Activated naive CD8-positive, alpha-beta T cell treated with anti-CD3 and anti-CD28 coated beads, Interleukin-2, amount 50 U/mL, for 24 hours (primary cell): ENCODE measurements at places on chromosomes 1 and 21.

- no peaks in the 10 kb centered on the region for H3K27me3 ChIP-seq
- no peak for DNase-seq
- peaks cover 23% of the 10 kb centered on the region for H3K36me3 ChIP-seq
- no peak overlapping the region for H3K27ac ChIP-seq
These were observed 58.8 kb downstream of the UCK2 start for GRCh38 chr1:165886193-165886592.

DNA sequence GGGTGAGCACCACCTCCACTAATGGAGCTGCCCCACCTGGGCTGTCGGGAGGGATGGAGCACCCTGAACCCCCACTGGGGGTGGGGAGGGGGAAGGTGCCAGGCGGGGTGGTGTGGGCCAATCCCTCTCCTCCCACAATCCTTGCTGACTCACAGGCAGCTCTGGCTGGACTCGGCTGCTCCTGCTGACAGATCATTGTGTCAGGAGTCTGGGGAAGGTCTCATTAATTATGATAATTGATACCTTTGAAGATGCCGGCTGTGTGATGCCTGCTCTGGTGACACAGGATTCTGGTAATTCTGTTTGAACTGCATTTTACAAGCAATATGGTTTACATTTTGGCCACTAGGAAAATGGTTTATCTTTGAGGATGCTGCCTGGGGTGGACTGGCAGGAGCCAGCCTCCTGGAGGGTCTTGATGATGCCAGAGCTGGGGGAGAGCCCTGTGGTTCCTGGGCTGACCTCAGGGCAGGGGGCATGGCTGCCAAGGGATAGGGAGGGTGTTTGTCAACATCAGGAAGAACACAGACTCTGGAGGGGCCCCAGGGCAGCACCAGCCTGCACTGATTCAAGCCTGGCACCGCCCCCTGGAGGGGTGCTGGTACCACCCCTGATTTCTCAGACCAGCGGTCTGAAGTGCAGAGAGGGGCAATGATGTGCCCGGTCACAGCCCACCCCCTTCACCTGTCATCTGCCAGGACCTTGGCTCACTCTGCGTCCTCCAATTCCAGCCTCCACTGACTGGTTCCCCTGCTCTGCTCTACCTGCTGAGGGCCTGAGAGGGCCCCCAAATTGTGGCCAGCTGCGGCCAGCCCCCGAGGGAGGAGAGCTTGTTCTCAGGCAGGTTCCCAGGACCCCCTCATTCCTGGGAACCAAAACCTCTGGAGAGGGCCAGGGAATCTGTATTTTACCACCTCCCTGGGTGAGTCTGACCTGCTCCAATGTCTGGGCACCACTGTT, 338.8 kb downstream of the MATN1 start:
- H3K36me3 ChIP-seq, result no peaks in the 10 kb centered on the region
- no peak overlapping the region for H3K4me3 ChIP-seq
- H3K27ac ChIP-seq, result no peak overlapping the region
- H3K27me3 ChIP-seq, result peaks cover 10% of the 10 kb centered on the region

- no peaks in the 10 kb centered on the region for H3K36me3 ChIP-seq
- no peak for DNase-seq
- no peaks in the 10 kb centered on the region for H3K4me1 ChIP-seq
- H3K27ac ChIP-seq, result no peak overlapping the region
- no peaks in the 10 kb centered on the region for H3K27me3 ChIP-seq
- no peak overlapping the region for H3K4me3 ChIP-seq
These were observed 801.3 kb upstream of the ADGRL4 start for GRCh38 chr1:79807816-79808215.

DNA sequence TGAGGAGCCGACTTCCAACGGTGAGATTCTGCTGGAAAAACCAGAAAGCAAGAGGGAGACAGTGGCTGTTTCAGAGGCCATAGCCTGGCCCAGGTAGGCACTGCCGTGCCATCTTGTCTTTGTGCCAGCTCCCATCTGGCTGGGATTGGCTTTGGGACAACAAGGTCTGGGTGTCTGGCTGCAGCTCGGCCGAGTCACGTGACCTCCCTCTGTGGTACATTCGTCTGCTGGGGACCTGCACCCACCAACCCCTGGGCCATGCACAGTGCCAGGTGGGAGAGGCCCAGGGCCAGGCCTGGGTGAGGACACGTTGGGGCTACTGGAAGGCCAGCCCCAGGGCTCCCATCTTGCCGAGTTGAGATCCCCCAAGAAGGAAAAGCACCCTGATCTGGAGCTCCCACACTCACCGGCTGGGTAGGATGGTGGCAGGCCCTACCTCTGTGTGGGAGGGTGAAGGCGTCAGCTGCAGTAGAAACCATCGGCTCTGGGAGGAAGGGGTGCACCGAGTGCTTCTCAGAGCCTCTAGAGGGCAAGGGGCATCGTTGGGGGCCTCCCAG, 25.3 kb upstream of the TTC34 start:
- no peaks in the 10 kb centered on the region for H3K36me3 ChIP-seq
- no peak overlapping the region for H3K27ac ChIP-seq
- DNase-seq, result no peak
- H3K4me3 ChIP-seq, result no peak overlapping the region
- no peaks in the 10 kb centered on the region for H3K4me1 ChIP-seq

DNA sequence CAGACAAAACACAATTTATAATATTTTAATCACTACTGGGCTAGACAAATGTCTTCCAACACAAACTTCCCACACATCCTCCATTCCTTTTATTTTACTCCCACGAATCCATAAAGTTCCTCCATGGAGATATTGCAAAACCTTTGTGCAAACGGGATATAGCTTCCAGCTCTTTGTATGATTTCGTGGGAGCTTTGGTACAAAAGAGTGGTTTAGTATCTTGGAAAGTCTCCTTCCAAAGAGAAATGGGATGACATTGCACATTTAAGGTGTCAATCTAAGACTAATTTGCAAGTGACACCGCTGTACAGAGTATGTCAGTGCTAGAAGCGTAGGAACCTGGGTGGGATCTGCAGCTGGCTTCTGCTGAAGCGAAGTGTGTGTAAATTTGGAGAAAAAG, 455.2 kb upstream of the RUNX1 start:
- H3K4me3 ChIP-seq, result no peak overlapping the region
- H3K27ac ChIP-seq, result no peak overlapping the region
- peaks cover 31% of the 10 kb centered on the region for H3K4me1 ChIP-seq
- DNase-seq, result no peak
- no peaks in the 10 kb centered on the region for H3K27me3 ChIP-seq

DNA sequence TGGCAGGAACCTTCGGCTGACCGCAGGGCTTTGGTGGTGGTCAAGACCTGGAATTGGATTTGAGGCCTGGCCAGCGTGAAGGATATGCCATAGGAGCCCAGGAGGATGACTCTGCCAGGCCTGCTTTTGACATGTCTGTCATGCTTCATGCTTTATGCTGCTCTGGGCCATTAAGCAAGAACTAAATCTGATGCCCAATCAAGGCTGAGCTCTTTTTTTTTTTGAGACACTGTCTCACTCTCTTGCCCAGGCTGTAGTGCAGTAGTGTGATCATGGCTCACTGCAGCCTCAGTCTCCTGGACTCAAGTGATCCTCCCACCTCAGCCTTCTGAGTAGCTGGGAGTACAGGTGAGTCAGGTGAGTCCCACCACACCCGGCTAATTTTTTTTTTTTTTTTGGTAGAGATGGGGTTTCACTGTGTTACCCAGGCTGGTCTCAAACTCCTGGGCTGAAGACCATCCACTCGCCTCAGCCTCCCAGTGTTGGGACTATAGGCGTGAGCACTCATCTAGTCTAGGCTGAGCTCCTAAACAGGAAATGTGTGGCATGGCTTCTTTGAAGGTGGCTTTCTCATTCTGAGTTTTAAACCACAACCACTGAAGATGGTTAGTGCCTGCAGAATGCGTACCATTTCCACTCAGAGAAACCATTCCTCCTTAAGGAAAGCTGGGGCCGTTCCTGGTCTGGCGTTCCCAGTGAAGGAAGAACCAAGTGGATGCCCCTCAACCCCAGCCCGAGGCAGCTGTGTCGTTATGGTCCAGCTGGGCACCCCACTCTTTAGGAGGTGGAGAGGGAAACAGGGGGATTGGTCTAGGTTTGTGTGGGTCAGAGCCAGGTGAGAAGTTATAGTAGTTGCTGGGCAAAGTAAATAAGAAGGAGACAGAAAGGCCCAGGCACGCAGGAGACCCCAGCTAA, 34.2 kb upstream of the ATP5PO start:
- peaks cover 4% of the 10 kb centered on the region for H3K27me3 ChIP-seq
- peaks cover 24% of the 10 kb centered on the region for H3K36me3 ChIP-seq
- H3K4me1 ChIP-seq, result peaks cover 85% of the 10 kb centered on the region
- H3K4me3 ChIP-seq, result peak overlapping the region; percentile 72

GRCh38 chr1:113812661-113813135, 422 bp upstream of the RSBN1 start:
- peaks cover 18% of the 10 kb centered on the region for H3K36me3 ChIP-seq
- peak overlapping the region; percentile 90 for H3K27ac ChIP-seq
- peaks cover 38% of the 10 kb centered on the region for H3K4me1 ChIP-seq

DNA sequence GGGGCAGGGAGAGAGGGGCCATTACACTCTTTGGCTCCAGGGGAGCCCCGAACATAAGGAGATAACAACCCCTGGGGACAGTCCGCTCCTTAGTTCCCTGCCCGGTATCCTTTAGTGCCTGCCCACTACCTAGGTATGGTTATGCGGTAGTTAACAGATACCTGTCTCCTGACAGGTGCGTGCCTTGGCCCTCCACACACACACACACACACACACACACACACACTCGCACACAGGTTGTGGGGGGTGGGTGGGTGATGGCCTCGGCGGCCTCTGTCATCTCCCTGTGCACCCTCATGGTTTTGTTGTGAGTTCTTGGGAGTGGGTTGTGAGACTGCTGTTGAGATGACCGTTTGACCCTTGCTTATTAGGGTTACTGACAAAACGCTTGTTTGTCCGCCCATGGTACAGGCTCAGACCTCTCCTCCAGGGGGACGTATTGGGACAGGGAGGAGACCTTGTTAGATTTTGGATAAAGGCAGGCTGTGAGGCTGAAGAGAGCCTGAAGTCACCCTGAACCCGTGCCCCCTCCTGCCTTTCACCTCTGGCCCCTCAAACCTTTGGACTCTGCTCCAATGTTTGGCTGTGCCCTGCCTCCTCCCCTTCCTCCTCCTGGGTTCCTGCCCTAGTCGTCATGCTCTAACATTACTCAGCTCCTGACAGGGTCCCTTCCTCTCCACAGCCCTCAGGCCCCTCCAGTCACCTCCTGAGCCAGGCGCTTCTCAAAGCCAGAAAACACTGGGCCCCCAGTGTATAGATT, 979 bp downstream of the RASSF5 start:
- peaks cover 49% of the 10 kb centered on the region for H3K4me1 ChIP-seq
- peak overlapping the region; percentile 71 for H3K4me3 ChIP-seq
- H3K36me3 ChIP-seq, result no peaks in the 10 kb centered on the region
- H3K27me3 ChIP-seq, result peaks cover 37% of the 10 kb centered on the region
- DNase-seq, result no peak
- H3K27ac ChIP-seq, result no peak overlapping the region

GRCh38 chr1:203464226-203464625, 11.4 kb upstream of the PRELP start:
- H3K4me1 ChIP-seq, result peaks cover 9% of the 10 kb centered on the region
- no peak for DNase-seq
- no peak overlapping the region for H3K27ac ChIP-seq
- H3K27me3 ChIP-seq, result peaks cover 10% of the 10 kb centered on the region

- no peak overlapping the region for H3K27ac ChIP-seq
- peaks cover 42% of the 10 kb centered on the region for H3K36me3 ChIP-seq
- no peaks in the 10 kb centered on the region for H3K27me3 ChIP-seq
- no peak for DNase-seq
- H3K4me1 ChIP-seq, result peaks cover 1% of the 10 kb centered on the region
These were observed 23.7 kb downstream of the SLC35A3 start for GRCh38 chr1:99993468-99993845.

DNA sequence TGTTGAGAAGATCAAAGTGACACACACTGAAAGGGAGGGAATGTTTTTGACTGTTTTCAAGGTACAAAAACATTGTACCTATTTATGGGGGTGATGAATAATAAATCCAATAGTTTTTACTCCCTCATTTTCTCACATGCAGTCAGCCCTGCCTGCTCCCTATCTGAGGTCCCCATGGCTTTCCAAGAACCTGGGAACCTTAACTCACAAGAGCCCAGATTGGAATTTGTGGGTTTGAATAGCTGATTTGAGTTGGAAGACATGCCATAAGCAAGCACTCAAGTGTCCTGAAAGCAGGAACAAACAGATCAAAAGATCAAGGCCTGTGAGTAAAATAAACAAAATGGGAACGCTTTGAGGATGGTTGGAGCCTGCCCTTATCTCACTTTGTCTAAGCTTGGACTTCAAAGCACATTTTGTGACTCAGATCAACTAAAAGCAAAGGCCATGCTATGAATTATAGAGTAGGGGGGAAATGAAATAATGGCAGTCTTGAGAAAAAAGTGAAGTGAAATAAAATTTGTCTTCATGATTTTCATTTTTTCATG, 136.6 kb downstream of the LYPLAL1 start:
- DNase-seq, result no peak
- H3K36me3 ChIP-seq, result peaks cover 2% of the 10 kb centered on the region
- no peak overlapping the region for H3K27ac ChIP-seq
- no peak overlapping the region for H3K4me3 ChIP-seq
- H3K27me3 ChIP-seq, result no peaks in the 10 kb centered on the region

DNA sequence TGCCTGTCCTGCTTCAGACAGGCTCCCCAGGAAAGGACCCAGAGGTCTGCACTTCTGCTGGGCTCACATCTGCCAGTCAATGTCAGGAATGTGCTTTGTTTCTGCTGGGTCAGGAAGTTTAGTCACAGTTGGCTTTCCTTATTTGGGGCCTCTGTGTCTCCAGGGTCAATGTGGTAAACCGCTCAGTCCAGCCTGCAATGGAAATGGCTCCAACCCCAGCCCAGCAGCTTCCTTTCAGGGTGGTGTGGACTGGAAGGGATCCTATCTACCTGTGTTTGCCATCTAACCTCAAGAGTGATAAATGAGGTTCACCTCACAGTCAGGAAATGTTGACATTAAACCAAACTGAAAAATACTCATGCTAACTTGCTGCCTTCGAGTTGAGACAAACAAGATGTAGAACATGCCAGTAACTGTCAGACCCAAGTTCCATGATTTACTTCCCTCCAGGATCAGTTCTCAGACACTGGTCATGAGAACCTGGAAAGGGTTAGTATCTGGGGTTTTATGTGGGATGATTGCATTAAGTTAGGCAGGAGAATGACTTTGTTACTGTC, 20.3 kb downstream of the ENO1 start:
- no peaks in the 10 kb centered on the region for H3K27me3 ChIP-seq
- peaks cover 50% of the 10 kb centered on the region for H3K36me3 ChIP-seq
- no peak overlapping the region for H3K4me3 ChIP-seq
- no peak for DNase-seq

DNA sequence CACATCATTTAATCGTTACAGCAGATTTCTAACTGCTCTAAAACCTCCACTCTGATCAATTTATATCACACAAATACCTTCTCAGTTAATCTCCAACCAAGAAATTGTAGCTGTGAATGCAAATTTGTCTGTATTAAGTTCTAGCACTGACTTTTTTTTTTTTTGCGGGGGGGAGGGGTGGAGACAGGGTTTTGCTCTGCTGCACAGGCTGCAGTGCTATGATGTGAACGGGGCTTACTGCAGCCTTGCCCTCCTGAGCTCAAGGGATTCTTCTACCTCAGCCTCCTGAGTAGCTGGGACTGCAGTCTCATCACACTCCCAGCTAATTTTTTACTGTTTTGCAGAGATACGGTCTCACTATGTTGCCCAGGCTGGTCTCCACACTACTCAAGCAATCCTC, 163.6 kb downstream of the RERE start:
- no peak for DNase-seq
- H3K27ac ChIP-seq, result no peak overlapping the region
- no peak overlapping the region for H3K4me3 ChIP-seq
- H3K4me1 ChIP-seq, result peaks cover 43% of the 10 kb centered on the region
- peaks cover 23% of the 10 kb centered on the region for H3K36me3 ChIP-seq

- peaks cover 59% of the 10 kb centered on the region for H3K27me3 ChIP-seq
- H3K27ac ChIP-seq, result no peak within 1 kb of the TSS
- no peaks in the 10 kb centered on the region for H3K36me3 ChIP-seq
- H3K4me3 ChIP-seq, result peak within 1 kb of the TSS; percentile 48
- DNase-seq, result no peak
- no peaks in the 10 kb centered on the region for H3K4me1 ChIP-seq
These were observed at the start of gene KCNK1 for GRCh38 chr1:233613252-233614172. Gene KCNK1, plus strand, starts transcription at chr1:233614106. Its CDS starts 66 bp downstream, at chr1:233614172.
